ENCODE measurements at places on chromosomes 6 and 20.

GRCh38 chr6:154484942-154485341, 25.5 kb downstream of the CNKSR3 start:
- DNase-seq, result no peak

- no peak for DNase-seq
Measured at GRCh38 chr20:4375881-4376280, 345.8 kb upstream of the PRND start.

- no peak for DNase-seq
Measured at GRCh38 chr6:16494793-16495192, 256.4 kb downstream of the GMPR start.

DNA sequence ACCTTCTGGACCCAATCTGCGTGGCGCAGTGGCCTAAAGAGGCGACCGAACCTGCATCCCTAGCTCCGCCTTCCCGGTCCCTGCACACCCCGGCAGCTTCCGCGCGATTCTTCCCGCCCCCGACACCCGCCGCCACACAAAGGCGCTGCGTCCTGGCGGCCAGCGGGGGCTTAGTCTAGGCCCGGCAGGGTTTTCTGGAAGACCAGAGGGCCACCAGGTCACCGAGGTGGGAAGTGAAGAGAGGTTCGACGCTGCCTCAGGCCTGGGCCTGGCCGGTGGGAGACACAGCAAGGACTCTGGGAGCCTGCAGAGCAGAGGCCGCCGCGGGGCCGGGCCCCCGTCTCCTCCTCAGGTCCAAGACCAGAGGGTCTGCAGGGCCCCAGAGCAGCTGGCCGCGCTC, 154.9 kb downstream of the OR2B2 start:
- DNase-seq, result no peak

DNA sequence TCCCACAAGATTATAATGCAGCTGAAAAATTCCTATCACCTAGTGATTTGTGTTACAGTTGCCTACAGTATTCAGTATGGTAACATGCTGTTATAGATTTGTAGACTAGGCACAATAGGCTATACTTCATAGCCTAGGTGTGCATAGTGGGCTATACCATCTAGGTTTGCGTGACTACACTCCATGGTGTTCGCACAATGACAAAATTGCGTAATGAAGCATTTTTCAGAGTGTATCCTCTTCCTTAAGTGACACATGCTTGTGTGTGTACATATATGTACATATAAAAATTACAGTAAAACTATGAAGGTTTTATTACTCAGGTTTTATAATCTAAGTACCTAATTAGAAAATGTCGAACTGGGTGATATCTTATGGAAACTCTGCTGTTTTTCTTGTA, 133.0 kb downstream of the FARS2 start:
- DNase-seq, result no peak

- DNase-seq, result no peak
Measured at GRCh38 chr6:32216998-32217397, 6.9 kb downstream of the NOTCH4 start.

DNA sequence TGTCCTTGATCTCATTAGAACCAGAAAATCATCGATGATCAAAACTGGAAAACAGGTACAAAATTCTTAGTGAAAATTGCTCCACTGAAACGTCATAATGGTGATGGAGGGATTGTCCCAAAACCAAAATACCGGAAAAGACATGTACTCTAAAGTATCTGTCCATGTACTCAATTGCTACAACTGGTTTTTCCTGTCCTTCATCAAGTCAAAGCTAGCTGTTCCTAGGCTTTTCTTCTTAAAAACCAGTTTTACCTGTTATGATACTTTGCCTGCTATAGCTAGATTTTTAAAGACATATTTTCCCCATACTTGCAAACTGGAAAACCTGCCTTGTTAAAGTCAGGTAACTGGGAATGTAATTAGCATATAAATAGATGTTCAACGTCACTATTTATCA, 50.5 kb upstream of the LRRC1 start:
- DNase-seq, result no peak

DNA sequence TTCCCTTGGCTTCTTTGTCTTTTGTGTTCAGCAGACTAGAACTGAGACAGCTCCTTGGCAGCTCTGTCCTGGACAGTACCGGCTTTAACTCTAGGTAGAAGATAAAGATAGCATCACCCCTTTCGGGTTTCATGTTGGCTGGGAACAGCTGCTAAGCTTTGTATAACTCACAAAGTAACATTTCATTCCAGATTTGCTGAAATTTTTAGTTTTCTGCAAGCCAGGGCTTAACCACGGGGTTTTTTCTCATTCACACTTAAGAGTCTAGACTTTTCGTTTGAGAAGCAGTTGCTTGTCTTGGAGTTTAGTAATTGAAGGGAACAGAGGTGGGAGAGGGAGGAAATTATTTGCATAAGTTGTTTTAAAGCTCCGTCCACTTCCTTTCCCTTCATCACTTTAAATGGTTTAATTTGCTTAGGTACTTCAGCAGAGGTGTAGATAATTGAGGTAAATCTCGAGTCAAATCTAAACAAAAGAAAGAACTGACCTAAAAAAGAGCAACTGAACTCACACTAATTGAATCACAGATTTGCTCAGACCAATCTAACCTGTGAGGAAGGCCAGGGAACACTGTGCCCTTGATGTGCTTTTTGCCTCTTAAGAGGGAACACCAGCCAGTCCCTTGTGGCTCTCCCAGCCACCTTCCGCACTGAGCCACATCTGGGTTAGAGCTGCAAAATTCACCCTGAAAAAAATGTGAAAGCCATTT, 48.3 kb downstream of the RREB1 start:
- no peak for DNase-seq

DNA sequence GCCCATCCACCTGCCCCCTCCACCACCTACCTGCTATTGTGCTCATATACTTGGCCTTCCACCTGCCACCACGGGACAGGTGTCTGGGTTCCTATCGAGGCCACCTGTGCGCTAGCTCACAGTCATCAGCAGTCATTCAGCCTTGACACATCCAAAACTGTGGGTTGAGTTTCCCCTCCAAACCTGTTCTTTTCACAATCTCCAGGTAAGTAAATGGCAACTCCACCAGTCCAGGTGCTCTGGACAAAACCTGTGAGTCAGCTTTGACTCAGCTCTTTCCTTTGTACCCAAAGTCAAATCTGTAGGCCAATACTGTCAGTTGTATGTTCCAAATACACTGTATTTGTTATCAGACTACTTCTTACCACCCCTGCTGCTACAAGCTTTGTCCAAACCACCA, 52.6 kb downstream of the SPTLC3 start:
- DNase-seq, result peak; percentile 23

DNA sequence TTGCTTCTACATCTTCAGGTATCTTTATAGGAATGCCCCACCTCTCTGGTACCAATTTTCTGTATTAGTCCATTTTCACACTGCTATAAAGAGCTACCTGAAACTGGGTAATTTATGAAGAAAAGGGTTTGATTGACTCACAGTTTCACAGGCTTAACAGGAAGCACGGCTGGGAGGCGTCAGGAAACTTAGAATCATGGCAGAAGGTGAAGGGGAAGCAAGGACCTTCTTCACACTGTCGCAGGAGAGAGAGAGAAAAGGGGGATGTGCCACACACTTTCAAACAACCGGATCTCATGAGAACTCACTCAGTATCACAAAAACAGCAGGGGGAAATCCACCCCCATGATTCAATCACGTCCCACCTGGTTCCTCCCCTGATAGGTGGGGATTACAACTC, 24.4 kb upstream of the LY86 start:
- no peak for DNase-seq

- peak; percentile 59 for DNase-seq
Measured at GRCh38 chr6:144158133-144158532, 7.8 kb downstream of the STX11 start.

DNA sequence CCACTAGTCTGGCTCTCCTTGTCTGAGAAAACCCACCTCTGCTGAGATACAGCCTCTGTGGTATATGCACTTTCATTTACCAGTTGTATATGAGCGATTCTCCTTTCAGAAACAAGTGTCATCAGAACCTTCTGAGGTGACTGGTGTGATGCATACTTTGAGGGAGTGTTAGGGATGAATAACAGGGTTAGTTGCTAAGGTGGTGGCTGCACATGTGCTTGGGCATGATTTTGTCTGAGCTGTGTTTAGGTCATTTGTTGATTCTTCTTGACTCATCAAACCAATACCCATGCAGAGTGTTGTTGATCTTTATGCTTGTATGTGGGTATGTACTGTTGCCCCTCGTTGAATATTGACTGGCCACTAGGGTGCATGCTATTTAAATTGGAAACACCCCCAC, 25.7 kb downstream of the DTD1 start:
- DNase-seq, result no peak

- peak; percentile 74 for DNase-seq
Measured at GRCh38 chr6:33384581-33385020, 7.0 kb upstream of the KIFC1 start.

- no peak for DNase-seq
Measured at GRCh38 chr6:37077905-37078296, 72.4 kb downstream of the FGD2 start.

- no peak for DNase-seq
Measured at GRCh38 chr20:59024111-59024530, 4.9 kb downstream of the TUBB1 start.

DNA sequence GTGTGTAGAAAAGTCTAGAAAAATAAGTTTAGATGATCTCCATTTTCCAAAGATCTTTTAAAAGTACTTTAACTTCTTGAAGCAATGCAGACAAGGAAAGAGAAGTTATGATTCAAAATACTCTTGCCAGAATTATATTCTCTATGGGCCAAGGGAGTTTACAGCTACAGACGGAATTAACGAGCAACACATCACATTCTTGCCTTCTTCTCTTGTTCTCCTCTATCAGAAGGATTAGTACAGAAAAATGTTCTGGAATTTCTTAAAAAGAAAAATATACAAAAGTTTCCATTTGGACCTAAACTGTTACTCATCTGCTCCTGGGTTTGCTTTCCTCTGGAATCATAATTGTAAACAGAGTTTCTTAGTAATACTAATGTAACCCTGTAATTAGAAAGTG, 284.7 kb upstream of the HSF2 start:
- DNase-seq, result no peak
